ENCODE measurements at places on chromosomes 6 and 20.

- no peak for DNase-seq
Measured at GRCh38 chr20:15618912-15619311, 954.3 kb downstream of the KIF16B start.

GRCh38 chr6:37699138-37699766 lies 1.6 kb upstream of the MDGA1 start:
- no peak for DNase-seq

GRCh38 chr6:22526736-22527135 lies 42.6 kb upstream of the HDGFL1 start:
- no peak for DNase-seq

GRCh38 chr6:429515-430121 lies 38.1 kb downstream of the IRF4 start:
- no peak for DNase-seq

DNA sequence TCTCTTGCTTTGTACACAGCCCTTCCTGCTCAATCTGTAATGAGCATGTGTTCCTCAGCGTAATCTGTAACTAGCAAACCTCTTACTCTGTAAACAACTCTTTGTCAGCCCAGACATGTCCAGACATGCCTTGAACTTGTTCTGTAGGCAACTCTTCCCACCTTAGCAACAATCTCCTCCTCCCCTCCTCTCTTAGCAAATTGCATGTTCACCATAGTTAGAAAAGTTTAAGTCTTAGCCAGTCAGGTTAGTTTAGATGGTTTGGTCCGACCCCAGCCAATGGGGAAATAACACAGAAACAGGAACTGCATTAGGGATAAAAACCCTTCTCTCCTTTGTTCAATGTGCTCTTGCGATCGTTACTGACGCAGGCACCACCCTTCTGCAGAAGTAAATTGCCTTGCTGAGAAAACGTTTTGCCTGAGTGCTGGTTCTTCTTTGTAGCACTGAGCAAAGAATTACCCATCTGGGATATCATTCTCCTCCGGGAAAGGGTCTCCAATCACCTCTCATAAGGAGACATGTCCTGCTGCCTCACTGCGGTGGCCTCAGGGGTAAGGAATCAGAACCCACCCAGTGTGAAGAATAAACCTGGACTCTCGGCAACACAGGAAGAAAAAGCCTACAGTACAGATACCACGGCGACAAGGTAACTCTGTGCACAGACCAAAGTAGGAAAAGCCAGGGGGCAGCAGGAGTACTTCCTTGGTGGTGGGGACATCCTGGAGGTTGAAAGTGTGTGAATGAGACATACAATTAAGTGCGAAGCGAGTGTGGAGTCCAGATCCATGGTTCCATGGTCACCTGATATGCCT lies 26.2 kb downstream of the PLN start:
- DNase-seq = no peak

DNA sequence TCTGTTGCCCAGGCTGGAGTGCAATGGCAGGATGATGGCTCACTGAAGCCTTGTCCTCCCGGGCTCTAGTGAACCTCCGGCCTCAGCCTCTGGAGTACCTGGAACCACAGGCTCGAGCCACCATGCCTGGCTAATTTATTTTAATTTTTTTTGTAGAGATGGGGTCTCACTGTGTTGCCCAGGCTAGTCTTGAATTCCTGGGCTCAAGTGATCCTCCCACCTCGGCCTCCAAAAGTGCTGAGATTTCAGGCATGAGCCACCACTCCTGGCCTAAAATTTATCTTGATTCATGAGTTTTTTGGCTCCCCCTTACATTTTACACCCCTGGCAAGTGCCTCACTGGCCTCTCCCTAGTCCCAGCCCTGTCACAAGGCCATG lies 2.5 kb upstream of the SLC29A1 start:
- DNase-seq = no peak

DNA sequence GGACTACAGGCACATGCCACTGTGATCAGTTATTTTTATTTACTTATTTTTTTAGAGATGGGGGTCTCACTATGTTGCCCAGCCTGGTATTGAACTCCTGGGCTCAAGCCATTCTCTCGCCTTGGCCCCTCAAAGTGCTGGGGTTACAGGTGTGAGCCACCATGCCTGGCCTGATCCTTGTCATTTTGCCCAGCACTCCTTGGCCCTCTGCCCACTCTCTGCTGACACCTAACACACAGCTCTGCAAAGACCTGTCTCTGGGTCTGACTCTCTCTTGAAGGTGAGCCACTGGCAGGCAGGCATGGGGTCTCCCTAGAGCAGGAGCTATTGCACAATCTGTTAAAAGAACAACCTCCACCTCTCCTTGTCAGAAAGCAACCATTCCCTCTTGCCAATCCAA lies 155.6 kb downstream of the ZFP64 start:
- no peak for DNase-seq

GRCh38 chr6:144055121-144055931 lies 40.0 kb downstream of the SF3B5 start:
- no peak for DNase-seq

DNA sequence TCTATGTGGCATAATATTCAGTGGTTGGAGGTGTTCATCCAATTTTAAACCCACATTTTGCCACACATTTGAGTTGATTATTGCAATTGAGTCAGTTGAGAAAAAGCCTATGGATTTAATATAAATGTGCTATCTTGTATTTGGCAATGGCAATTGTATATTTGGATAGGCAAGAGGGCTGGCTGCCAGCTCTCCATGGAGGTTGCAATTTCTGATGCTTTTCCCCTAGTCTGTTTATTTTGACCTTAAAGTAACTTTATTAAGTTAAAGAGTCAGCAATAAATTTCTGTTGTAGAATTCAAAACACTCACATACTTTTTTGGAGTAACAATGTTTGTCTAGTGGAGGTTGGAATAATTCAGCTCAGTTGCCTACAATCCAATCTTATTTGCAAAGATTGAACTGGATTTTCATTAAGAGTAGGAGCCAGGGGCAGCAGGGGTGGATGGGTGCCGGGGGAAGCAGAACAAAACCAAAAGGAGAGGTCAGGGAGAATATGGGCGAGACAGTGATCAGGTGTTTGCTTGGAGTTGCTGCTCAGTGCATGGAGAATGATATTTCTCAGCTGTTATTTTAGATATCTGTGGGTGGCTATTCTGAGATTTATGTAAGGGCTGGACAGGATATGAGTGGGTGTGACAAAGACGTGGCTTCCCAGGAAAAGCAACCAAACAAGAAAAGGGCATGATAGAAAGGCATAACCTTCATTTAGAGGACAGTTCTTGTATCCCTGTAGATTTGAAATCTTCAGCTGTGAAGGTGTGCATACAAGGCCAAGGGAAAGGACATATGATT lies 163.0 kb downstream of the HDGFL1 start:
- DNase-seq = no peak

DNA sequence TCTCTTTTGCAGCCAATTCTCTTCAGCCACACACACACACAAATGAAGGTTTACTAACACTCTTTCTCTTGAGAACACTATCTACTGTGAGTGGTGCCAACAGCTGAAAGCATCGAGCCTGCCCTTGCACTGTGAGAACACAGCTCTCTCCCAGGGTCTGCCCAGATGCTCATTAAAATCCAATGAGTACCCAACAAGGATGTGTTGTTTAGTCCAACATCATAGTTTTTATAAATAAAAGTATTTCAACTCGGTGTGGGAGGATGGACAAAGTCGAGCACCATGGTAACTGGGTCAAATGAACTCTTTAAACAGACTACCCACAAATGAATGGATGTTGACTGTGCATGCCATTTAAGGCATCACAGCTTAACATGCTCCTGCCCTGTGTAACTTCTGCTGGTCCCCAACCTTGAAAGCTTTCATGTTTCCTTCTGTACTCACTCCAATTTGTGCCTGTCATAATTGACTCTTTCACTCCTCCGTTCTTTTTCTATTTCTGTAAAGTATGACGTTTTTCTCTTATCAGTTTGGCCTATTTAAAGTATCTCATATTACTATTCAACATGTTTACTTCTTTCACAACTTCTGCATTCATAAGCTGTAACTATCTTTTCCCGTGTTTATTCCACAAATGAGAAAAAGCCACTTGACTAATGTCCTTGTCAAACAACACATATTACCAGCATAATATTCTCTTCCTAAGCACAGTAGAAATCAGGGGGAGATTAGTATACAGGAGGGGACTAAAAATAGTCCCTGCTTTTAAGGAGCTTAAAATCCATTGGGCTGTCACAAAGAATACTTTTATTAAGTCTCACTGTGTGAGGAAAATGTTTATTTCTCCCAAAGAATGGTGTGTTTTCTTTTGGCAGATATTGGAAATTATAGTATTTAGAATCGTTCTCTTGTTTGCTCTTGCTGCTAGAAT lies 215.4 kb downstream of the RFPL4B start:
- no peak for DNase-seq

DNA sequence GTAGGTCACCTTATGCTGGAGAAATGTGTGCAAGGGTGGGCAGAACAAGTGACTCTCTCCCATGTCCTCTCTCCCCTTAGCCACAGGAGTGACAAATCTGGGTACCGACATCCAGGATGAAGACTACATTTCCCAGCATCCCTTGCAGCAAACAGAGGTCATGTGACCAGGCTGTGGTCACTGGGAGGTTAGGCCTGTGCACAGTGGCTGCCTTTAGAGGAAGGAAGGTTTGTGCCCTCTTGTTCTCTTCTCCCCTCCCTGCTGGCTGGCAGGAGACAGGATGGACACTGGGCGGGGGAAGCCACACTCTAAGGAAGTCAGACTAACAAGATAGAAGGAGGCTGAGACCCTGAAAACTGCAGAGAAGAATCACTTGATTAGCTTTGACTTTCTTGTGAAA lies 360.2 kb downstream of the PREX1 start:
- DNase-seq = no peak

GRCh38 chr20:24699321-24700165 lies 230.1 kb downstream of the SYNDIG1 start:
- peak; percentile 28 for DNase-seq

DNA sequence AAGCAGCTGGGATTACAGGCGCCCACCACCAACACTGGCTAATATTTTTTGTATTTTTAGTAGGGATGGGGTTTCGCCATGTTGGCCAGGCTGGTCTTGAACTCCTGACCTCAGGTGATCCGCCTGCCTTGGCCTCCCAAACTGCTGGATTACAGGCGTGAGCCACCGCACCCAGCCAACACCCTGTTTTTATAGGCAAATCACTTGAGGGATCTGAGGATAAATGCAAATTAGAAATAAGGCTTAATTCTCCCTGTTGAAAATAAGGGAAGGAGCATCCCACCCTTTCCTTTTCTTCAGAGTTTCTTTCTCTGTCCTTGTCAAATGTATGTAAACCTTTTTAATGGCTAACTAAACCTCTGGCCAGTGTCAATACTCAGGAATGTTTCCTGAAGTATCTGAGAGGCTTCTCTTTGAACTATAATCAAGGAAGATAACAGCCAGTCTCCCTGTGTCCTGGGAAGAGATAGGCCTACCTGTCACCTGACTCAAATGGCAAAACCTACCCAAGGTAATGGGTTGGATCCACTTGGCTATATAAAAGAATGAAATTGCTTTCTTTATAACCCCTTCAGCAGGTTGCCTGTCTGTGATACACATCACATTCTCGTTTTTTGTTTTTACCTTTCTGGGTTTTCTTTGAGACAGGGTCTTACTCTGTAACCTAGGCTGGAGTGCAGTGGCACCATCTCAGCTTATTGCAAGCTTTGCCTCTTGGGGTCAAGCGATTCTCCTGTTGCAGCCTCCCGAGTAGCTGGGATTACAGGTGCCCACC lies 64.5 kb upstream of the TNFAIP3 start:
- no peak for DNase-seq

DNA sequence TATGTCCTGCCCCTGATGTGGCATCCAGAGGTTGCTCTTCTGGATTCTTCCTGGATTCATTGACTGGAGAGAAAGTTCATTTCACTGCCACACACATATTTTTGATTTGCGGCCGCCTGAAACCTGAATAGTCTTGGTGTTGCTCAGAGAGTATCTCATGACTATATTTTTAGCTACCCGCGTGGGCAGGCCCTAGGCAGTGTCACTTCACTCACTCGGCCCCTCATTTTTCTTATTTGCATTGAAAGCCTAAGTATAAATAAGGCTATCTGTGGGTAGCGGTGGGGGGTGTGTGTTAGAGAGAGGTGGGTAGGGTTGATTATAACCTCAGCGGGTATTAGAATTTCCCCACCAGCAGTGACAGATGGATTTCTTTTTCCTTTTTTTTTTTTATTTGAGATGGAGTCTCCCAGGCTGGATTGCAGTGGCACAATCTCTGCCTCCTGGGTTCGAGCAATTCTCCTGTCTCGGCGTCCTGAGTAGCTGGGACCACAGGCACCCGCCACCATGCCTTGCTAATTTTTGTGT lies 113.5 kb downstream of the JARID2 start:
- no peak for DNase-seq

GRCh38 chr6:93417421-93418013 lies 1.8 kb downstream of the EPHA7 start:
- DNase-seq = no peak

GRCh38 chr20:2458919-2459499 lies 11.6 kb downstream of the SNRPB start:
- no peak for DNase-seq

DNA sequence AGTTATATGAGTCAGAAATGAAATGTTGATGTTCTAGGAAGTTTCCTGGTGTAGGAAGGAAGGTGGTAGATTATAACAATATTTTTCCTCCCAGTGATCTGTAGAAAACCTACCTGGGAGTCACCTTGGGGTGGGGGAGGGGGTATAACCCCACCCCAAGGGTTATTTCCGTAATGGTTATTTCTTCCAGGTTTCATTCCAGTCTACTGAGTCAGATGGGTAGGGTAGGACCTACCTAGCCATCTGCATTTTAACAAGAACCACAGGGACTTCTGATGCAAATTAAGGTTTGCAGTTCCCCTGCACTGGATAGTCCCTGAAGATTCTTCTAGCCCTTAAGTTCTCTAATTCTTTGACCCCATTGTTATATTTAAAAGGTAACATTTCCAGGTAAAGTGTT lies 88.9 kb downstream of the ARMC2 start:
- no peak for DNase-seq

DNA sequence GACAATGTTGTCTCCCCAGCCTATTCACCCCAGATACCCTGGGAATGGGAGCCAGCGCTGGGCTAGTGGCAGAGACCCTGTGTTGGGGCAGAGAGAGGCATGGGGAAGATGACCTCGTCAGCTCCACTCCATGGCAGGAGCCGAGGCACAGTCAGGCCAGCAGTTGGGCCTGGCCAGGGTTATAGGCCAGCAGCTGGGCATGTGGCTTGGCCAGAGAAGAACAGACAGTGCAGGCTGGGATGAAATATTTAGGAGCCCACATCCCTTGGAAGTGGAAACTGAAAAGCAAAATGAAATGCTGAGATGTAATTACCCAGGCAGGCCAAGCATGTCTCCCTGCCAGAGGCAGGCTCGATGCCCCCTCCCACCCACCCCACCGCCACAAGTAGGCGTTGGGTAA lies 70.0 kb downstream of the GRM4 start:
- no peak for DNase-seq

DNA sequence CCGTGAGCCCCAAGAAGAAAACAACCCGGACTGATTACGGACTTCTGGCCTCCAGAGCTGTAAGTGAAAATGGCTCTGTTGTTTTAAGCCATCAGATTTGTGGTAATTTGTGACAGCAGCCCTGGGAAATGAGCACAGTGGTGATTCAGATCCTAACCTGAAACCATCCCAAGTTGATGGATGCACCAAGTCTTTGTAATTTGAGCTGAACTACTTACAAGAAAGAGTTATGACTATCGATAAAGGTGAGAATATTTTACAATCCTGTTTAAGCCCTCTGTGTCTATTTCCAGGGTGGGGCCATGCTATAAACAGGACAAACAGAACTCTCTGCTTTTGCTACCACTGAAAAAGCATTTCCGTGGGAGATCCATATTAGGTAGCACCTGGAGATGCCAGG lies 19.1 kb upstream of the RIN2 start:
- no peak for DNase-seq

Data from DMS79 treated with DMSO at 0.1 percent for 48 hours (cell line).